Motor neuron (in vitro differentiated cells): ENCODE measurements at places on chromosomes 16 and 17.

GRCh38 chr16:11781773-11782172 lies 15.3 kb downstream of the ZC3H7A start:
- ATAC-seq, result no peak

GRCh38 chr17:81931557-81932332 lies 4.2 kb upstream of the MAFG start:
- no peak for ATAC-seq

GRCh38 chr17:63685041-63685440 lies 14.9 kb downstream of the LIMD2 start:
- ATAC-seq, result peak; percentile 52

DNA sequence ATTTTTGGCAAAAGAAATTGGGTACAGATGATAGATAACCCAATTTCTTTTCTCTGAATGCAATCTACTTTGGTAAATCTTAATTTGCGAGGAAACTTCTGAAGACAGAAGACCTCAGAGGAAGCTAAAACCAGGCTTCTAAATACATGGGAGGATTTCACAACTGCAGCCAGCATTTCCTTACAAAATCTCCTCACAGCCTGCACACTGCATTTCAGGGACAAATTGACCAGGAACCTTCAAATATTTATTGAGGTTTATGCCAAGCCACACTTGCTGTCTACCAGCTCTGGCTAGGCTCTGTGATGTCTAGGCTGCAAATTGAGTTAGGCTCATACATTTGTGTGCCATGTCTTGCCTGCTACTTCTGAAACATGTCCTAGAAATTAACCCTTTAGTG lies 167.3 kb upstream of the CDH5 start:
- ATAC-seq, result no peak

DNA sequence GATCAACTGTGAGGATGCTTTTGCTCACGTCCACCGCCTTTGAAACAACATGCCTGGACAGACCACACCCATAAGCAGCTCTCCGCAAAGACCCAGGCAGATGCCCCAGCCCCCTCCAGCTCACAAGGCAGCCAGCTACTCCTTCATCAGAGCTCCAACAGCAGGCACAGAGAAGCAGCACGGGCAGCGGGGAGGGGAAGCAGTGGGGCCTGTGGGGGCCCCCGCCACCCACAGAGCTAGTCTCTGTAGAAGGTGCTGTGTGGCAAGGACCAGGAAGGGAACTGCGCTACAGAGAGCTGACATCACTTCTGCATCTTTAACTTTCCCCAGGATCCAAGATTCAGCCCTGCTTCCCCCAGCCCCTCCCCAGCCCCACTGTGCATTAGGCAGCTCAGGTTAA lies 10.0 kb upstream of the SCNN1G start:
- no peak for ATAC-seq

GRCh38 chr16:3485097-3485745 lies 10.1 kb downstream of the C16orf90 start:
- ATAC-seq, result peak; percentile 12

DNA sequence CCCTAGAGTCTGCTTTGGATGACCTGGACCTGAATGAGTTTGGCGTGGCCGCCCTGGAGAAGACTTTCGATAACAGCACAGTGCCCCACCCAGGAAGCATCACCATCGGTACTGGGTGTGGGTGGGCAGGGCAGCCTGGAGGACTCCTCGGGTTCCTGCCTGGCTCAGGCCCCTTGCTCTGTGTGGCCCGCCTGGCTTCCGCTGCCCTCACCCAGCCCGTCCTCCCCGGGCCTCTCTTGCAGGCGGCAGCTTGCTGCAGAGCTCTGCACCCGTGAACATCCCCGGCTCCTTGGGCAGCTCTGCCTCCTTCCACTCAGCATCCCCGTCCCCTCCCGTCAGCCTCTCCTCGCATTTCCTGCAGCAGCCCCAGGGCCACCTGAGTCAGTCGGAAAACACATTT lies 24.5 kb downstream of the UNC13D start:
- ATAC-seq, result no peak

DNA sequence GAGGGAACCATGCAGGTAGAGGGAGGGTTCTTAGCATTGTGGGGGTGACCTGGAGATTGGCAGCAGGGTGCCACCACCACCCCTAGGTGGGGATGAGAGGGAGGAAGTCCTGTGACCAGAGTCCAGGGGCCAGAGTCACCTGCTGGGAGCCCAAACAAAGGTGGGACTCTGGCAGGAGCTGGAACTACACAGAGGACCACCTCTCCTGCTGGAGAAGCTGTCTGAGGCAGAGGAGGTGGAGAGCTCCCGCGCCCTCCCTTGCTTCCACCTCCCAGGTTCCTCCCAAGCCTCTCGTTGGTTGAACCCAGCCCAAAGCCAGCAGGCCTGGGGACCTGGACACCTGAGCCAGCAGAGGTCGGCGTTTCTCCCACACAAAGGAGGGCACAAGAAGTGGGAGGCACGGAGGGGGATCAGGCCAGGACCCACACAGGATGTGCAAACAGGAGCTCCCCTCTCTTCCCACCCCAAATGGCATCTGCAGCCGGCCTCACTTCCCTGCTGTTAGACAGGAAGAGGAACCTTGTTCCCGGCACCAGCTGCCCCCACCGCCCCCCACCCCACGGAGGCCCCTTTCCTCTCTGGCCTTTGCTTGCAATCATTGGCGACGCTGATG lies 154.6 kb downstream of the SEC14L1 start:
- ATAC-seq, result no peak

GRCh38 chr16:82460766-82461165 lies 166.0 kb upstream of the CDH13 start:
- ATAC-seq, result no peak

DNA sequence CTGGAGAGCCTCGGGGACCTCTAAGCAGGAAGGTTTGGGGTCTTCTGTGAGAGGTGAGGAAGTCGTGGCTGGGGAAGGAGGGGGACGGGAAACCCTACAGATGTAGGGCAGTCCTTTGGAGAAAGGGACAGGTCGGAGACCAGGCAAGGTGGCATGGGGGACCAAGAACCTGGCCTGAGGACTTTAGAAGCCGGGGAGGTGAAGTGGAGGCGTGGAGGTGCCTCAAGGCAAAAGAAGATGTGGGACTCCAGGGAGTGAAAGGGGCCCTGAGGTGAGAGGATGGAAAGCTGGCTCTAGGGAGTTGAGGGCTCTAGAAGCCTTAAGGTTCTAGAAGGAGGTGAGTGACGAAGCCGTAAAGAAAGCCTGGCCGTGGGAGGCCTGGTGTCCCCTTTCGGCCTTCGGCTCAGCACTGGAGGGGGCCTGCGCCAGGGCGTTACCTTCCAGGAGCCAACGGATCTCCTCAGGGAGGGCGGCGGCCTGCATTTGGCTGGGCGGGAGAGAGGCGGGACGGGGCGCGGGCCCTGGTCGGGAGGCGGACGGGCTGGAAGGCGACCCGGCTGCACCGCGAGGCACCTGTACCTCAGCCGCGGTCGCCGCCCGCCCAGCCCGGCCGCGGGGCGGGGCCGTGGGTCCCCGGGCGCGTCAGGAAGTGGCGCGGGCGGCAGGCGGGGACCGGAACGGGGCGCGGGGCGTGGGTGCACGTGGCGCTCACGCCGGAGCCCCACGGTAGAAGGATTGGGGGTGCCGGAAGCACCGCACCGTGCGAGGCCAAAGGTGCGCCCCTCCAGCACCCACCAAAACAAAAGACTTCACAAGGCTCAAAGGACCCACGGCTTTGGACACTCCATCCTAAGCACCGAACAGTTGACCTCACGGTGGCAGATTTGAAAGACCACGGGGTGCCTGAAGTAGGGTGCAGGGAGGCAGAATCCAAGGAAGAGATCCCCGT lies at the start of gene SKAP1:
Gene SKAP1 (minus strand): TSS at position 577 of the 949 bp plus-strand sequence.
- ATAC-seq, result peak; percentile 90

- no peak for ATAC-seq
Observed at GRCh38 chr16:13077816-13078215, 176.4 kb downstream of the SHISA9 start.

- peak; percentile 19 for ATAC-seq
Observed at GRCh38 chr16:912684-913613, 57.8 kb downstream of the LMF1 start.

DNA sequence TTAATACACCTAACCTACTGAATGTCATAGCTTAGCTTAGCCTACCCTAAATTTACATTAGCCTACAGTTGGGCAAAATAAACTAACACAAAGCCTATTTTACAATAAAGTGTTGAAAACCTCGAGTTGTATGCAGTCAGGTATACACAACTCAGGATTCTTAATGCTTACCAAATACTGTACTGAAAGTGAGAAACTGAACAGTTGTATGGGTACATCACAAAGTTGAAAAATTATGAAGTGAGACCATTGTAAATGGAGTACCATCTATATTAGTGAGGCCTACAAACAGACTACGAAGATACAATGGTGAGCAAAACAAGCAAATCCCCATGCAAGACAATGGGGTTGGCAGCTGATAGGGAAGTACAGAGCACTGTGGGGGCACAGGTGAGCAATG lies 79.7 kb downstream of the VAT1L start:
- ATAC-seq, result no peak
